ENCODE measurements at places on chromosomes 12 and 14.

DNA sequence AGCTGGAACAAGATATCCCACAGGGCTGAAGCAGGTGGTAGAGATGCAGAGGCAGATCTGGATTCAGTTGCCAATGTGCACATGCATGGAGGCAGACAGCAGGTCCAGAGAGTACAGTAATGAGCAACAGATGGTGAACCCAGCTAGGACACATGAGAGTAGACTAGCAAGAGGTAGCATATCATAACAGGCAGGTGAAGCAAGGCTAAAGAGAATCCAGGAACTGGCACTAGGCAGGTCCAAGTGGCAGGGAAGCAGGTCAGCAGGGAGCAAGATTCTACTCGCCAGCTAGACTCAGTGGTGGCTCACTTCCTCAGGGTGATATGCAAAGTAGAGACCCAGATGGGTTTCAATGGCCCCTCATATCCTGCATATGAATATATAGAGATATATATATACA lies 15.3 kb upstream of the MYF6 start:
- no peaks in the 10 kb centered on the region for H3K36me3 ChIP-seq
- no peak for DNase-seq
- H3K27me3 ChIP-seq: no peaks in the 10 kb centered on the region
- no peak overlapping the region for H3K4me3 ChIP-seq
- no peak overlapping the region for H3K27ac ChIP-seq
- no peaks in the 10 kb centered on the region for H3K4me1 ChIP-seq

DNA sequence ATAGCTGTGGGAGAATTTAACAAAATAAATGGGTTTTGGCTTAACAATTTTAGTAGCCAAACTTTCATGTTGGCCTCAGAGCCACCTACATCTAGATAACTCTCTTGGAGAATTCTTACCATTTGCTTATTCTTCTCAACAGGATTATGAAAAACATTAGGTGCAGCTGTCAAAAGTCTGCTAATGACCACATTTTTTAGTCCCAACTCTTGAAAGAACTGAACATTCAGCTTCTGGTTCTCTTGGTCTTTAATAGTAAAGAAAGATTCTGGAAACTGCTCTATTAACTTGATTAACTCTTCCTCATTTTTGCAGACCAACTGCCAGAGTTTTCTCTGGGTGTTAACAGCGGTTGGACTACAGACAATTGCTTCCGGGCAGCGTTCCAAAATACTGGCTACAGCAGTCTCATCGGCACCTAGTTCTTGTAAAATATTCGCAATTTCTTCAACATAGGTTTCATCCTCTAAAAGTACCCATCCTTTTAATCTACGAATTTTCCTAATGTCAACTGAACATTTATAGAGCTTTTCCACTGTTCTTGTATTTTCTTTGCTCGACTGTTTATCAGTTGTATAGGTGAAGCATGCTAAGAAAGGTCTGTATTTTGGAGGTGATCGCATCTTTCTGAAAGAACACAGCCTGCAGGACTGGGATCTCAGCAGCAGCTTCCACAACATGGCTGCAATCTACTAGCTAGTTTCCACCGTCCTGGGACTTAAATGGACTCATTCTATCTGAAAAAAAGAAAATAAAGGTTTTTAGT lies 8.7 kb downstream of the MTERF2 start:
- H3K4me3 ChIP-seq: no peak overlapping the region
- no peaks in the 10 kb centered on the region for H3K36me3 ChIP-seq
- no peaks in the 10 kb centered on the region for H3K4me1 ChIP-seq

- no peak for DNase-seq
- peaks cover 12% of the 10 kb centered on the region for H3K27me3 ChIP-seq
- peaks cover 5% of the 10 kb centered on the region for H3K36me3 ChIP-seq
- no peak overlapping the region for H3K27ac ChIP-seq
- no peak overlapping the region for H3K4me3 ChIP-seq
Measured at GRCh38 chr14:75453817-75454434, 26.1 kb downstream of the JDP2 start.

DNA sequence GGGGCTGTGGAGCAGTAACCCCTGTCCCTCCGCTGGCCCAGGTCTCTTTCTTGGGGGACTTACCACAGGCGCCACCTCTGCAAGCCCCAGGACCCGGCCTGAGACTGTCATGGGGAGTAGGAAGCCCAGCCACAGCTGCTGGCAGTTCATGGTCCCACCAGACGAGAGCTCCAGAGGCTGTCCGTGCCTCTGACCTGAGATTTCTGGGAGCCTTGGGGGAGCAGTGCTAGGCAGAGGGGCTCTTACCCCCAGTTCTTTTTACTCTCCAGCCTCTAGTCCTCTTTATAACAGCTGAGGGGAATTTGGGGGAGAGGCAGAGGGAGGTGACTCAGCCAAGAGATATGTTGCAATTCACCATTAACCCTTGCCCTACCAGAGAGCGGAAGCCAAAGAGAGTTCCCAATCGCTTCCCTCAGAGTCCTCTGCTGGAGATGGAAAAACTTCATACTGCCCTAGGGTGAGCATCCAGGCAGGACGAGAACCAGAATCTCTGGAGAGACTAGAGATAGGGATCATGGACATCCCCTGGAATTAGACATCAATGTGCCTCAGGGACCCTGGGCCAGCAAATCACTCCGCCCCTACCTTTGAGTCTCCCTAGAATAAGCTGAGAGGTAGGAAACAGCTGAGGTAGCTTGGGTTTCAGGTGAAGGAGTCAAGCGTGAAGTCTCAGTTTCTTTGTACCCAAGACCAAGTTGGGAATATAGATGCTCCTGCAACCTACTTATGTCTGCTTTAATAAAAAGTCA lies at the start of gene MMP19:
MMP19 (minus strand) TSS at position 256 of the 749 bp plus-strand sequence; CDS start at position 150, 106 bp downstream.
- H3K27ac ChIP-seq: no peak within 1 kb of the TSS
- no peaks in the 10 kb centered on the region for H3K36me3 ChIP-seq
- no peak for DNase-seq

Measured in glutamatergic neuron (in vitro differentiated cells).